Stimulated activated CD8-positive, alpha-beta memory T cell treated with anti-CD3 and anti-CD28 coated beads, Interleukin-2, amount 100 ng/mL, for 48 hours (primary cell): ENCODE measurements at places on chromosomes 5 and 9.

DNA sequence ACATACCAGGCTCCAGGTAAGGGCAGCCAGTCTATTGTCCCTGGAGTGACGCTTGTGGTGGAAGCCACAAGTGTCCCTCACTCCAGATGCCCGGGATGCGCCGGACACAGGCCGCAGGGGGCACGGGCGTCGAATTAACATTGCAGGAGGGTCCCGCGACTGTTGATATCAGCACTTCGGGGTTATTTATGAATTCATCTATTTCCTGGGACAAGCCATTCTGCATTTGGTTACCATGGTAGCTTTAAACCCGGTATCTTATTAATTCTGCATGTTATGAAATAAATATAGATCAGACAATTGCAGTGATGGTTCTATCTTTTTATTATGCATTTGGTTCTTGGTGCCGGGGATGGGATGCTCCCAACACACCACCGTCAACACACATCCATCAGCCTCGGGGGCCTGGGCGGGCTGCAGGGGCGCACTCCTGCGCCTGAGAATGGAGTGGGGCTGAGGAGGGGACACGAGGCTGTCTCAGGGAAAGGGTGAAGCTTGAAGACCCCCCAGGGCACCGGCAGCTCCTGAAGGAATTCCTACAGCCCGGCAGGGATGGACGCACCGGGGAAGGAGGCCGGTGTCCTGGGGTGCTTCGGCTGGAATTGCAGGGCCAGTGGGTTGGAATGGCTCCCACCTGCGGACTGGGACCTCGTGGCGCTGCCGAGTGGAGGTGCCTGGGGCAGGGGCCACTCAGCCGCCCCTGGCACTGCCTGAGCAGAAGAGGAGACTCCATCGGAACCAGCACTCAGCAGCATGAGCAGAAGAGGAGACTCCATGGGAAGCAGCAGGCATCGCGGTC, 17.7 kb upstream of the TMEM250 start:
- DNase-seq: no peak

GRCh38 chr9:129694243-129694646, 28.8 kb downstream of the PRRX2 start:
- DNase-seq: no peak

DNA sequence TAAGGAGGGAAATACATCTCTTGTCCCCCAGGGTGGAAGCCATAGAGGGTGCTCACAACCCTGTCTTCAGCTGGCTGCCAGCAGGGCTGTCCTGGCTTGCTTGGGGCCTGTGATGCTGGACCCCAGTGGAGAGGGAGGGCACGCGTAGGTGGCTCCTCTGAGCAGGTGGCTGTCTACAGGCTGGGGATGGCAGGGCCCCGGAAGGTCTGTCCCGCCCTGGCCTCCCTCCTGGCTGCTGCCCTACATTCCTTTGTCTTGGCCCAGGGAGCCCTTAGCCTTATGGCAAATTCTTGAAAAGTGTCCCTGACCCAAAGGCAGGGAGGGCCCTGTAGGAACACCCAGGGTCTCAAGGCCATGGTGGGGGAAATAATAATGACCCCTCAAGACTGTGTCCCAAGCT, 224.4 kb downstream of the HSPA4 start:
- no peak for DNase-seq

- no peak for DNase-seq
These were observed 69.0 kb downstream of the SLC28A3 start for GRCh38 chr9:84271531-84271900.

DNA sequence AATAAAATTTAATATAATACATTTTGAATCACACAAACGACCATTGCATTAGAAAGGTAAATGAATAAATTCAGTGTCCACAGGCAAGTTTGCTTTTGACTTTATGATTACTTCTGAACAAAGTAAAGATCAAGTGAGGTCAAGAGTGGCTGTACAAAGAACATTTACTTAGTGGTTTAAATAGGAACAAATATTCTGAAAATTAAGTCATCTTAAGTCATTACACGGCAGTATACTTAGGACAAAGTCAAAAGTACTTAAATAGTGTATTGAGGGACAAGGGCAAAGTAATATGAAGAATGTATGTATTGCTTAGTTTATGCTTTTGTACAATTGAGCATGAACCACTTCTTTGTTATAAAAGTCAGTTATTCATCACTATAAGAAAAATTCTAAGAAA, 1511.2 kb upstream of the CDH9 start:
- no peak for DNase-seq

- no peak for DNase-seq
These were observed 6.4 kb upstream of the FCHO2 start for GRCh38 chr5:72949481-72949880.

- DNase-seq: no peak
These were observed 6.2 kb upstream of the CEP120 start for GRCh38 chr5:123429221-123429954.

GRCh38 chr5:52709167-52709925, 78.4 kb upstream of the ITGA1 start:
- no peak for DNase-seq

- no peak for DNase-seq
These were observed 43.4 kb upstream of the KIAA1958 start for GRCh38 chr9:112443200-112443599.

GRCh38 chr9:129990269-129991010, 52.5 kb downstream of the FNBP1 start:
- DNase-seq: no peak

GRCh38 chr9:92496396-92497176, 14.3 kb upstream of the ASPN start:
- DNase-seq: no peak

GRCh38 chr9:108476574-108476973, 379.2 kb downstream of the ACTL7B start:
- no peak for DNase-seq

GRCh38 chr9:36112516-36112915, 24.0 kb upstream of the GLIPR2 start:
- DNase-seq: no peak

GRCh38 chr5:37816883-37817282, 23.0 kb downstream of the GDNF start:
- no peak for DNase-seq

GRCh38 chr9:10008101-10008799, 604.6 kb downstream of the PTPRD start:
- DNase-seq: no peak

- no peak for DNase-seq
These were observed 100.7 kb downstream of the KLF4 start for GRCh38 chr9:107388890-107389289.

DNA sequence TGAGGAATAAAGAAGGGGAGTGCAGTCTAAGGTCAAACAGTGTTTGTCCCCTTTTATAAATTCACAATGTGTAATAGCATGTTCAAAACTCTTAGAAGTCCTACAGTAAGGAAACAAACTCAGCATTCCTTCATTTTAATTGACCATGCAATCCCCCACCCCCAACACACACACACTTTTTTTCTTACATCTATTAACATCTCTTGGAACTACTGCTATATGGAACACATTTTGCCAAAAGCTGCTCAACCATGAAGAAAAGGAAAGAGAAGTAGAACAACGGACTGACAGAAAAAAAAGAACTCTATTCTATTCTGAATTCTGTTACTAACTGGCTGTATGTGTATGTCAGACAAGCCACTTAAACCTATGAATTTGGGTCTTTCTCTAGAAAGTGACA, 2.8 kb upstream of the CTNNAL1 start:
- DNase-seq: no peak

GRCh38 chr9:126443144-126443543, 116.5 kb downstream of the MVB12B start:
- no peak for DNase-seq

DNA sequence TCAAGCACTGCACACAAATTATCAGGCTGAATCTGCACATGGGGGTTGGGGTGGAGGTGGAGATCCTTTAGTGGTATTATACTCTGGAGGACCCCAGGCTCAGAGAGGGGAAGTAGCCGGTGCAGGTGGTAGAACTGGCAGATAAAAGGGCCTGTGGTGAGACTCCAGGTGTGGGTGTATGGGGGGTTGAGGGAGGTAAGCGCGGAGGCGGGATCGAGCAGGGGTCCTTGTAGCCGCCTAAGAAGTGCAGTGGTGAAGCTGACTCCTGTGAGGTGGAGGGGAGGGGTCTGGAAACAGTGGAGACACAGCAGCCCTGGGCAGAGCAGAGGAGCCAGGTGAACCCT, 841 bp downstream of the ACSL6 start:
- no peak for DNase-seq

GRCh38 chr9:113973226-113973625, 97.1 kb downstream of the ZNF618 start:
- DNase-seq: no peak

DNA sequence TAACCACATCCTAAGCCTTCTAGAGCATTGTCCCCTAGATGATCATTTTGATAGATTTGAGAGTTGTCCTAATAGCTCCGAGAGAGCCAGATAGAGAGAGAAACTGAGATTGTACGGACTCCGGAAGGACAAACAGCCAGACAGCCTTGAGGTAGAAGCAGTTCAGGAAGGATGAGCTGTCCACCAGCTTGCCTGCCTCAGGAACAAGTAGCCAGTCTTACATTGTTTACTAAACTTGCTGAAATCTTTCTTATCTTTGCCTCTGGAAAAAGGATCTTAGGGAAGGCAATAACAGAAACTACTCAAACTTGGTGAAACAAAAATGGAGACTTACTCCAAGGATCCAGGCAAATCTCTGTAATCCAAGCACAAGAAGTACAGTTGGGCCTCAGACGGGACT, 39.0 kb upstream of the SAP30L start:
- no peak for DNase-seq

DNA sequence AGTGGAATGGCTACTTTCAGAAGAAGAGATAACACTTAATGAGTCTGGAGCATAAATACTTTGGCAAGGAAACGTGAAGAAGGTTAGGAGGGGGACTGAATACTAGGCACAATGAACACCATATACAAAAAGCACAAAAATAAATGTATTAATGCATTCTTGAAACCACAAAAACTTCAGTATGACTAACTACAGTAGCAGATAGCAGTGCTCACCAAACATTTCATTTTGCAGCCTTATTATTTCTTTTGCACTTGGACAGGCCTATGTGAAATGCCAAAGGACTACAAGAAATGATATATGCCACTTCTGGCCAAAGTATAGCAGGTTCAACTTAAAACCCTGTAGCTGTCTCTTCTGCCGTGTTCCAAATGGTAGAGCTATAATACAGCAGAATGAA, 26.3 kb downstream of the UBQLN1 start:
- DNase-seq: no peak

DNA sequence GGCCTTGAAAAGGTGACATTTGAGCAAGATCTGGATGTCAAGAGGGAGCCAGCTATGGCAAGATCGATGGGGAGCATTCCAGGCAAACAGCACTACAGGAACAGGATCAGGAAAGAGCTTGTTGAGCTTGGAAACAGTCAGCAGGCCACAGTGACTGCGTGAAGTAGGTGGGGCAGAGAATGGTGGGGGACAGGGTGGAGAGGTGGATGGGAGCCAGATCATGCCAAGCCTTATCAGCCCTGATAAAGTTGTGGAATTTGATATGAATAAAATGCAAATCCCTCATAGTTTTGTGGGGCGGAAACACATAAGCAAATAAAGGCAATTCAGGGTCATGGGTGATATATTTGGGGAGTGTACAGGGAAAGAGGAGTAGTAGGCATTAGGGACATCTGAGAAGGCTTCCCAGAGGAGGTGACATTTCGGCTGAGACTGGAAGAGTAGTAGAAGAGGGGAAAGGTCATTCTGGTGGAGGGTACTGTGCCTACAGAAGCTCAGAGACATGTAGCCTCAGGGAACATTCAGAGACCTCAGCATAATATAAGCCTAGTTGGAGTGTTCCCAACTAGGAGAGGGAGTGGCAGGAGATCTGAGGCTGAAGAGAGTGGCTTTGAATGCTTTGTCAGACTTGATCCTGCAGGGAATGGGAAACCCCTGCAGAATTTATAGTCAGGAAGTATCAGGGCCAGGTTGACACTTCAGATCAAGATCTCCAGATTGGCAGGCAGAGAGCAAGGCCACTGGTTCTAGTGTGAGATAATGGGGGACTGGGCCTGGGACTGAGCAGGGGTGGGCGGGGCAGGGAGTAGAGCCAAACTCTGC, 9.7 kb upstream of the CYSTM1 start:
- DNase-seq: no peak

DNA sequence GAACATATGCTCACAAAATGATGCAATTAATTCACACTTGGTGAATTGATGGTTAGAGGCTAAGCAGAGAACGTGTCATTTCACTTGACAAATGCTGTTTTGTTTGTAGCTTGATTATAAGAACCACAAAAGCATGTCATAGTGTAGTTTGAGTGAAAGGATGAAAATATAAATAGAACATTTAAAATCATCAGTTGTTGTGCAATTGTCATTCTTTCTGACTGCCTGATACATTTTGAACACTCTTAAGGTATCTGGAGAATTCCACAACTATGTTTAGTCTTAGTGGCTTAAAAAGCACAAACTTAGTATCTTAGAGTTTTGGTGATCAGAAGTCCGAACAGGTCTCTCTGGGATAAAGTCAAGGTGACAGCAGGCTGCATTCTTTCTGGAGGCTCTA, 129.4 kb downstream of the BASP1 start:
- no peak for DNase-seq

DNA sequence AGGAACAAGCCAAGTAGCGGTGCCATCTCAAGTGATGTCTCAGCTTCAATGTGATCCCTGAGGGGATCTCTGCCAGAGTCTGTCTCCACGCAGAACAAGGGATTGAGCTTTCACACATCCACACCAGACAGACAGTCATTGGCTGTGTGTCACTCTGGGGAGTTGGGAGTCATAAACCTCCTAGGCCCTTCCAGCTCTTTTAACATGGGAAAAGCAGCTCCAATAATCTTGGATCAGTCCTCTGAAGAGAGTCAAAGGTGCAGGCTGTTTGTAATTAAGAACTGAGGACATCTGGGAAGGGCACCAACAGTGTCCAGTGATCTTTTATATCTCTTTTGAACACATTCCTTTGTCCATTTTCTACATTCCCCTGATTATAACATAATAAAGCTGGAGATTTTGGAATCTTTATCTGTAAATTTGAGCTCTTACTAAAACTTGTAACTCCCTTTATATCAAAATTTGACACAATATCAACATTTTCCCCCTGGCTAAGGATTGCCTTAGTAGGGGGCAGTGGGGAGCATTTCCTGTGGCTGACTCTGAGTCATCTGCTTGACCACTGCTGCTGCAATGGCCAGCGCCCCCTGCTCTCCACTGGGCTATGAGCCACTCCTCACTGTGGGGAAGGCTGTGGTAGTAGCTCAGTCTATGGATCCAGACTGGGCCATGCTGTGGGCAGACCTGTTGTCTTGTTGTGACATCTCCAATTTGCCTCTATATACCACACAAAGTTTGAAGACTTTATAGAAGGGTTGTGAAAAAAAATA, 284.4 kb downstream of the OSTF1 start:
- no peak for DNase-seq

DNA sequence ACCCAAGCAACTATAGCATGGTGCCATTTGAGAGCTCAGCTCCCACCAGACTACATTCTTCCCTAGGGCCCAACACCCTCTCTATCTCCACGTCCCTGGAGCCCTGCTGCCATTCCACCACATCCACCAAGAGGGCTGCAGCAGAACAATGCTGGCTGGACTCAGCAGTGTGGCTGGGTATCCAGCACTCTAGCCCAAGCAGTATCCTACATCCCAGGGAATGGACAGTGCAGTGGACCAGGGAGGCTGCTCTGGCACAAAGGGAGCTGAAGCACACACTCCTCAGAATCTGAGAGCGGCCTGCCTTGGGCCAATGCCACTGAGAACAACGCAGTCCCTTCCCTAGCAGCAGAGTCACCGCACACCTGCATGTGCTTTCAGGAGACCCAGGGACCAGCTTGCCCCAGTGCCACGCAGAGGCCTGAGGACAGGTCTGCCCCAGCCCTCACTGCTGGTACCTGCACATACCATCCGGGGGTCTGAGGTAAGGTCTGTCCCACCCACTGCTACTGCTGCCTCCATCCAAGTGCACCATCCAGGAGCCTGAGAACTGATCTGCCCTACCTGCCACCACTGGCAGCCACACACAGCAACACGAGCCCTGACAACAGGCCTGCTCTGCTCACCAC, 95.9 kb downstream of the ZDHHC21 start:
- DNase-seq: no peak
